ENCODE measurements at places on chromosomes 4 and X. TPM values are rescaled to one million over a fixed set of nuclear protein-coding genes. Genes with fewer than 3 reads are reported as not detected.

The SLITRK2 gene
- total RNA-seq, result 0.95 TPM

The NDNF gene
- 8.6 TPM for total RNA-seq

The NUDT11 gene
- total RNA-seq, result 17.1 TPM

- H3K27ac ChIP-seq, result no peak overlapping the region
- H3K4me3 ChIP-seq, result no peak overlapping the region
- no peaks in the 10 kb centered on the region for H3K36me3 ChIP-seq
- no peaks in the 10 kb centered on the region for H3K27me3 ChIP-seq
- H3K4me1 ChIP-seq, result no peaks in the 10 kb centered on the region
- no peak for DNase-seq
Measured at GRCh38 chr4:83591730-83592129, 55.8 kb downstream of the GPAT3 start.

GRCh38 chr4:81256059-81256970 lies 41.3 kb upstream of the PRKG2 start:
- peaks cover 33% of the 10 kb centered on the region for H3K4me1 ChIP-seq
- peak overlapping the region; percentile 45 for H3K27ac ChIP-seq
- H3K4me3 ChIP-seq, result no peak overlapping the region
- DNase-seq, result no peak
- peaks cover 13% of the 10 kb centered on the region for H3K27me3 ChIP-seq
- H3K36me3 ChIP-seq, result no peaks in the 10 kb centered on the region

DNA sequence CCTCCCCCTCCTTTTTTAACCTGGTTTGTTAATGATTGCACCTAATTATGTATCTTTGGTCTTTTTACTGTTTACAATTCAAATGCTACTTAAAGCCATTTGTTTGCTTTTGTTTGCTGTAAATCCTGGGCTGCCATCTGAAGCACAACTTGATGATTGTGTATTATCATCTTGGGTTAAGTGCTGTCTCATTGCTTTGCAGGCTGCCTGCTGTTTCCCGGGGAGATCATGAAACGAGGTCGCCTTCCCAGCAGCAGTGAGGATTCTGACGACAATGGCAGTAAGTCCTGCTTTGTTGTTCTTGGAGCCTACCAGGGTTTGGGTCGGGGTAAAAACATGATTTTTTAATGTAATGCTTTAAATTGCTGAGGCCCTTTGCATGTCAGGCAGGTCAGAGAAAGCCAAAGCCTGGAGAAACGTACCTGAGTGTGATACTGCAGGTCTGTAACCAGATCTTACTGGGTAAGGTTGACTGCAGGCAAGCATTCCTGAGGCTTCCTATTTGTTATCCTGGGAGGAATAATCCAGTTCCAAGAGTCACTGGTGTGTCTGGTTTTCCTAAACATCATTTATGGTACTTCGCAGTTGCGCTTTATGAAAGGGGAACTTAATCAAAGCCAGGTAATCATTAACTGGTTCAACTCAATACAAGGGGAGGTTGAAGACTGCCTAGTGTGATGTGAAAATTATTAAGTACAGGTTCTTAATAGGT lies 22.2 kb downstream of the JADE1 start:
- H3K27me3 ChIP-seq, result no peaks in the 10 kb centered on the region
- peaks cover 19% of the 10 kb centered on the region for H3K4me1 ChIP-seq
- H3K36me3 ChIP-seq, result peaks cover 7% of the 10 kb centered on the region
- no peak for DNase-seq
- H3K27ac ChIP-seq, result peak overlapping the region; percentile 70
- H3K4me3 ChIP-seq, result peak overlapping the region; percentile 11

DNA sequence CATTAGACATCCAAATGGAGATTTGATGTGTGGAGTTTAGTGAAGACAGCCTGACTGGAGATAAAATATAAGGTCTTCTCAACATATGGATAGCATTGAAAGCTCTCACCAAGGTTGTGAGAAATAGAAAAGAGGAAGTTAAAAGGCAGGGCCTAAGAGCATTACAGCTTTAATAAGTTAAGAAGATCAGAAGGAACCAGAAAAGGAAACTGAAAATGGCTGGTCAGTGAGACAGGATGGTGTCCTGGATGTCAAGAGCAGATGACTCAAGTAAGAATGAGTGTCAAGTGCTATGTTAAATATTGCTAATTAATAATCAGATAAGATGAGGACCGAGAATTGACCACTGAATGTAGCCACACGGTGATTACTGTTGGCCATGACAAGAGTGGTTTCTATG lies 642.9 kb downstream of the STPG2 start:
- H3K36me3 ChIP-seq, result no peaks in the 10 kb centered on the region
- no peak overlapping the region for H3K4me3 ChIP-seq
- no peak overlapping the region for H3K27ac ChIP-seq
- peaks cover 9% of the 10 kb centered on the region for H3K4me1 ChIP-seq
- DNase-seq, result no peak

- no peaks in the 10 kb centered on the region for H3K36me3 ChIP-seq
- H3K27ac ChIP-seq, result no peak overlapping the region
- H3K4me1 ChIP-seq, result peaks cover 38% of the 10 kb centered on the region
- H3K4me3 ChIP-seq, result no peak overlapping the region
- no peak for DNase-seq
Measured at GRCh38 chr4:129344058-129344457, 248.1 kb downstream of the C4orf33 start.

DNA sequence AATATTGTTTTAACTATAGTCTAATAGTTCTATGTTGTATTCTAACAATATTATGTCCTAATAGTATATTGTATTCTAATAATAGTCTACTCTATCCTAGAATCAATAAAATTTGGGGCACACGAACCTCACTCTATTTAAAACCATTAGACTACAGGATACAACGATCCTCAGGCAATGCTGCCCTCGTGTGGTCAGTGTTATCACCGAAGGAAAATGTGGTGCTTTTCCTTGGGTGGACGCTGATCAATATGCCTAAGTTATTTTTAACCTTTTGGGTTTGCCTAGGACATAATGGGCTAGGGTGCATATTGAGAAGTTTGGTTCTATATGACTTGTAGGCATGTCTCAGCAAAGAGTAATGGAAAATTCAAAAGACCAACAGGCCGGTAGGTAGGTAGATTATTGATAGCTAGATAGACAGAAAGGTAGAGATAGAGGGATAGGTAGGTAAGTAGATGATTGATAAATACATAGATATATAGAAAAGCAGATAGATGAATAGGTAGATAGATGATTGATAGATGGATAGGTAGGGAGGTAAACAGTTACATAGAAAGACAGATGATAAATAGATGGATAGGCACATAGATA lies 75.1 kb downstream of the PRKX start:
- H3K27ac ChIP-seq, result no peak overlapping the region
- no peaks in the 10 kb centered on the region for H3K4me1 ChIP-seq
- no peak overlapping the region for H3K4me3 ChIP-seq
- peak; percentile 58 for DNase-seq
- H3K36me3 ChIP-seq, result peaks cover 23% of the 10 kb centered on the region

GRCh38 chr4:104436542-104436941 lies 58.2 kb downstream of the CXXC4 start:
- no peaks in the 10 kb centered on the region for H3K4me1 ChIP-seq
- H3K27ac ChIP-seq, result no peak overlapping the region
- DNase-seq, result no peak
- H3K27me3 ChIP-seq, result no peaks in the 10 kb centered on the region
